ENCODE measurements at places on chromosomes 13 and 19.
A peak's percentile ranks its signal among the peaks of the same experiment; 100 is the strongest.

DNA sequence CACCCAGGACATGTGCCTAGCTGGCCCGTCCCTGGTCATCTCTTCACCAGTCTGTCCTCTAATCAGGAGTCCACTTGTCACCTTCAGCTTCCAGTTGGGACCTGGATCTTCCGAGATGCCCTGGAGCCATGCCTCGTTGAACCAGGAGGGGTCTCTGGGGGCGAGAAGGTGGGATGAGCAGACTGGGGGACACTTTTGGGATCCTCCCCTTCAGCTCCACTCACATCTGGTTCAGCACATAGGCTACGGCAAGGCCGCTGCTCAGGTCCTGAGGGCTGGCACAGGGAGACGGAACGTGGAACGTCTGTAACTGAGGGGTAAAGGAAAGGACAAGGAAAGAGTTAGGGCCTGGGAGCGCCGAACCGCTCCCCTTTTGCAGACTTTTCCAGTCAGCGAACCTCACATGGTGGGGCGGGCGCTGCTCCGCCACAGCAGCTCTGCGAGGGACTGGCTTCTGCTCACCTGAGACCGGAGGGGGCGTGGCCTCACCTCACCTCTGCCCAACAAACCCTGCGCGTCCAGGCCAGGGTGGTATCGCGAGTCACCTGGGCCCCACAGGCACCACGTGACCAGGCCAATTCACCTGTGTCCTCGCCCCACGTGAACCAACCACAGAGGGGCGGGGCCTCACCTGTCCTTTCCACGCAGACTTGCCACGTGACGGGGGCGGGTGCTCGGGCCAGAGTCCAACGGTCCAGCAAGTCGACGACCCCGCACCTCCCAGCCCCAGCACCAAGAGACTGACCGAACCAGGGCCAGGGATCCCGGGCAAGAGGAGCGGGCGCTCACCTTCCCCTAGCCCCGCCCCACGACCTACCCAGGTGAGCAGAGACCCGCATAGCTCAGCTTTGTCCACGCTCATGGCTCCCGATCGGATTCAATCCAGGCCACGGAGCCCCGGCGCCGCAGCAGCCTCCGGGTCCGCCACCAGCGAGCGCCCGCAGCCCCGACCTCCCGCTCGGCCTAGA lies at the start of gene HOOK2:
Gene HOOK2 (minus strand): TSS at position 965 of the 968 bp plus-strand sequence. CDS start 103 bp downstream, at position 862.
- DNase-seq: peak; percentile 95

GRCh38 chr13:89136678-89137077 lies 1465.5 kb downstream of the SLITRK5 start:
- no peak for DNase-seq

GRCh38 chr13:33678906-33679657 lies 138.9 kb upstream of the RFC3 start:
- no peak for DNase-seq

DNA sequence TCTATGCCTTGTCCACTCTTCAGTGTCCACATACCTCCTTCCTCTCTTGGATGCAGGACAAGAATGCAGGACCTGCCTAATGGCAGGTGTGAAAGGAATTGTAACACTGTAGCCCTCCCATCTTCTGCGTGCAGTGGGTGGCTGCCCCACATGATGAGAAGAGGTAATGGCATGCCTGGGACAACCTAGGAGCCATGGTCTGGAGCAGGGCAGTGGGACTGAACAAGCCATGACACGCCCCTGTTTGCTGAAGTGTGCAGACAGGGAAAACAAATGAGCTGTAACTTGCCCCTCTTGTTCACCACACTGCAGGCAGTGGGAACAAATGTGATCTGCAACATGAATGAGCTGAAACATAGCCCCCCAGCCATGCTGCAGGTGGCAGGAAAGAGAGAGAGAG lies 192.2 kb downstream of the PCDH17 start:
- DNase-seq: no peak

DNA sequence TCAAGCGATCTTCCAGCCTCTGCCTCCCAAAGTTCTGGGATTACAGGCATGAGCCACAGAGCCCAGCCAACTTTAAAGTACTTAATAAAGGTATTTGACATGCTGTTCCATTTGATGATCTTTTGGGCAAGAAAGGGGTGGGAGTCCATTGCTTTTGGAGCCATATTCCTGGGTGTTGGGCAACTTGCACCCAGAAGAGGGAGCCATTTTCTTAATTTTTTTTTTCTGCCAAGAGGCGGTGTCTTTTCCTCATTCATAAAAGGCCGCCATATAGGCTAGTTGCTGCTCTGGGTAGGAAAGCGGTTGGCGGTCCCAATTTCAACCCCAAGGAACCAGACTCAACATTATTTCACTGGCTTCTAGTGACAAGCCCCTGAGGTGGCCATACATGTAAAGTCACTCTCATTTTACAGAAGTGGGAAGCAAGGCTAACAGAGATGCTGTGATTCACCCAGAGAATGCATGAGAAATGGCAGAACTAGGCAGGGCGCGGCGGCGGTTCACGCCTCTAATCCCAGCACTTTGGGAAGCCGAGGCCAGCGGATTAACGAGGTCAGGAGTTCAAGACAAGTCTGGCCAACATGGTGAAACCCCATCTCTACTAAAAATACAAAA lies 139.6 kb downstream of the CACNA1A start:
- DNase-seq: no peak

- DNase-seq: no peak
Observed at GRCh38 chr13:28099396-28100149, 803 bp downstream of the FLT3 start.

GRCh38 chr13:41616151-41616550 lies 158.8 kb downstream of the RGCC start:
- no peak for DNase-seq

- DNase-seq: no peak
Observed at GRCh38 chr13:52399708-52400107, 6.3 kb downstream of the THSD1 start.

GRCh38 chr13:88704600-88705275 lies 1033.6 kb downstream of the SLITRK5 start:
- DNase-seq: no peak

GRCh38 chr13:52454459-52454819 lies 839 bp upstream of the CKAP2 start:
- peak; percentile 42 for DNase-seq

- DNase-seq: no peak
Observed at GRCh38 chr13:83620530-83621220, 261.6 kb downstream of the SLITRK1 start.

GRCh38 chr19:33193865-33194362 lies at the start of gene LRP3:
Gene LRP3 (plus strand): TSS chr19:33194330. CDS start chr19:33194786, 456 bp downstream.
- DNase-seq: peak; percentile 44

GRCh38 chr13:72507416-72508199 lies 219.8 kb downstream of the MZT1 start:
- no peak for DNase-seq

GRCh38 chr19:4220188-4220587 lies 9.1 kb upstream of the EBI3 start:
- DNase-seq: no peak

DNA sequence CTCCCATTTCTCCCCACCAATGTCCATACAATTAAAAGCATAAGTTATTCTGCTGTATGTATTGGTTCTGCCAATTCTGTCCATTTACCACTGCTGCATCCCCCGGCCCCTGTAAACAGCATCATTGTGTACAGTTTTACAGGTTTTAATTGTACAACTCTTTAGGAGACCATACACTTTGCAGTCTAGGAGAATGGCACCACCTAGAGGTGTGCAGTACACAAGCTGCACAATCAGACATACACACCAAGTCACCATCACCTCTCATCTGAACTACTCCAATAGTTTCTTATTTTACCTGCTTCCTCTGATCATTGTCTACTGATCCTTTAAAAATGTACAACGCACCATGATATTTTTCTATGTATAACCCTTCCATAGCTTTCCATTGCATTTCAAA lies 855.9 kb upstream of the KLHL1 start:
- peak; percentile 3 for DNase-seq

DNA sequence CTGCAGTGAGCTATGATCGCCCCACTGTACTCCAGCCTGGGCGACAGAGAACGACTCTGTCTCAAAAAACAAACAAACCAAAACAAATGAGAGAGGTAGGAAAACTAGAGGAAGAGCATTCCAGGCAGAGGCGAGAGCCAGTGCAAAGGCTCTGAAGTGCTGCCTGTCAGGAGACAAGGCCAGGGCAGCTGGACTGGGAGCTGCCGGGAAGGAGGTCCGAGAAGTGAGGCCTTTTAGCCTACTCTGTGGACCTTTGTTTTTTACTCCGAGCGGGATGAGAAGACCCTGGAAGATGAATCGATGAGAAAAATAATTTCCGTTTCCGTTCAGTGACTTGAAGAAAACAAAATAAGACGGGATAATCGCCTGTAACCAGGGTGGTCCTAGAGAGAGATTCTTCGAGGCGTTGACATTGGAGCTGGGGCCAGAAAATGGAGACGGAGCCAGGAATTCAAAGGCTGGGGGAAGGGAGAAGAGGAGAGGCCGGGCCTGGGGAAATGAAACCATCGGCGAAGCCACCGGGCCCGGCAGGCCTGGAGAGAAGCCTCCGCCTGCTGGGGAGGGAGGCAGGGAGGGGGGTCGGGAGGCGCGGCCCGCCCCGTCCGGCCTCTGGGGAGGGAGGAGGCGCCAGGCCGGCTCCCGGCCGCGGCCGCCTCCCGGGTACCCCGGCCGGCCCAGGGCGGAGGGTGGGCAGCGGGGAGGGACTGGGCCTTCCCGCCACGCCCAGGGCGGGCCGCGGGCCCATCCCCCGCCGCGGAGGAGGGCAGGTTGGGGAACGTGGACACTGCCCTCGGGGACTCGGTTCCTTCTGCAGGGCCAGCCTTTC lies 7.8 kb upstream of the SERTAD1 start:
- peak; percentile 12 for DNase-seq

DNA sequence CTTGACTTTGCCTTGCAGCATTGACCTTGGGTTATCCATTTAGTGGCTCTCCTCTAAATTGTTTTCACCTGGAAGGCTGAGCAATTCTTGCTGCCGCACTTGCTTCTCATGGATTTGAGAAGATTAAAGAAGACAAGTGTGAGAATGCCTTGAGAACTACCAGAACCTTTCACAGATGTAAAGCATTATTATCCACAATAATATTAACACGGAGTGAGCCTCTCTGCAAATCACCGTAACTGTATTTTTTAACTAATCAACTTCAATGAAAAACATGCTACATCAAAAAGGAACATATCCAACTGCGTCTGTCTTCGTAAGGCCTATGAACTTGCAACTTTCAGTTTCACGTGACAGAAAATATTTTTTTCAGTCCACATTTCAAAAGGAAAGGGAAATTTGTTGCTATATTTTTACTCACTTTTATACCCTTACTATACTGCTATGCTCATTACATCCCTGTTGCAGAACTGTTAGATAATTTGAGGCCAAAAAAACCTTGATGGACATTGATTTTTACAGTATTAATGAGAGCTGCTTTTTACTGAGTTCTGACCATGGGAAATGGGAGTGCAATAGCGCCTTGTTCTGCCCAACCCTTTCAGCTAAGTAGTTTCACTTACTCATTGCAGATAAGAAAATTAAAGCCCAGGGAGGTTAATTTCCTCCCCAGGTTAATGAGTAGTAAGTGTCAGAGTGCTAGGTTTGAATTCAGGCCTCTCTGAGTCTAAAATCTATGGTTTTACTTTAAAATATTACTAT lies 93.8 kb upstream of the RAP2A start:
- DNase-seq: no peak

- no peak for DNase-seq
Observed at GRCh38 chr19:8141726-8142512, 7.5 kb downstream of the FBN3 start.

DNA sequence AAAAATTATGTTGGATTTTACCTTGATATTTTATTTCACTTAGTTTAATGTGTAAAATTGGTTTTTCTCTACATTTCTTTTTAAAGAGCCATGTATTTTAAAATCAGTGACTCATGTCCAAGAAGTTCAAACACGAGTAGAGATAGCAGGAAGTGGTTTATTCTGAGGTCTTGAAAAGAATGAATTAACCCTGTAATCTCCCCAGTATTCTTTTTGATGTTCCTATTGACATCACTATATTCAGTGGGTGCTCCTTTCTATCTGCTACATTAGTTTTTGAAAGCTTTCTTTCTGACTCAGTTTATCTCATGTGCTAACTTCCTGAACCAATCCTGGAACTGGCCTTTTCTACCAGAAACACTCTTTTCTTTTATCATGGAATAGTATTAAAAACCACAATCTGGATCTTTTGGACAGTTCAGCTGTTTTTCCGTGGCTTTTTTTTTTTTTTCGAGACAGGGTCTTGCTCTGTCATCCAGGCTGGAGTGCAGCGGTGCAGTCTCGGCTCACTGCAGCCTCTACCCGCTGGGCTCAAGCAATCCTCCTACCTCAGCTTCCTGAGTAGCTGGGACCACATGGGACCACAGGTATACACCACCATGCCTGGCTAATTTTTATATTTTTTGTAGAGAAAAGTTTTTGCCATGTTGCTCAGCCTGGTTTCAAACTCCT lies 114.9 kb downstream of the PCCA start:
- no peak for DNase-seq

- DNase-seq: no peak
Observed at GRCh38 chr13:65966991-65967451, 1263.1 kb downstream of the PCDH9 start.

GRCh38 chr19:49116544-49116943 lies 2.4 kb downstream of the LIN7B start:
- DNase-seq: no peak

GRCh38 chr19:47406711-47407416 lies 12.5 kb downstream of the MEIS3 start:
- DNase-seq: no peak

DNA sequence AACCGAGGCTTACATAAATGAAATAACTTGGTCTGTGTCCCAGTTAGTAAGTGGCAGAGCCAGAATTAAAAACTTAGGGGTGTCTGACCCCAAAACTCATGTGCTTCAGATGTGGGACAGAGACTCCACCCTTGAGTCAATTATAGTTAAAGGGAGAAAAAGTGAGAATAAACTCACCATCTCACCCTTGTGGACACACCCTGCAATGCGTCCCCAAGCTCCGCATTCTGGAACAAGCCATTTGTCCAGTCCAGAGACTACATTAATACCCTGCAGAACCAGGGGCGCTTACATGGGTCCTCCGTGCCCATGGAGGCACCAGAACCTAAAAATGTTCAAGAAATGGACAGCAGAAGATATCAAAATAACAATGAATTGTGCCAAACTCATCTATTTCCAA lies 207.0 kb upstream of the ZNF507 start:
- no peak for DNase-seq

- DNase-seq: no peak
Observed at GRCh38 chr13:63460462-63461090, 2044.9 kb upstream of the PCDH20 start.

GRCh38 chr13:112743451-112744167 lies 53.8 kb downstream of the ATP11A start:
- no peak for DNase-seq

GRCh38 chr13:99297331-99297730 lies 9.9 kb downstream of the GPR183 start:
- no peak for DNase-seq

- no peak for DNase-seq
Observed at GRCh38 chr13:110328573-110328972, 21.5 kb downstream of the COL4A2 start.
